ENCODE measurements at places on chromosomes 13 and 19.
A peak's percentile ranks its signal among the peaks of the same experiment; 100 is the strongest.

- DNase-seq: no peak
Measured at GRCh38 chr19:33665776-33666595, 44.2 kb downstream of the CHST8 start.

DNA sequence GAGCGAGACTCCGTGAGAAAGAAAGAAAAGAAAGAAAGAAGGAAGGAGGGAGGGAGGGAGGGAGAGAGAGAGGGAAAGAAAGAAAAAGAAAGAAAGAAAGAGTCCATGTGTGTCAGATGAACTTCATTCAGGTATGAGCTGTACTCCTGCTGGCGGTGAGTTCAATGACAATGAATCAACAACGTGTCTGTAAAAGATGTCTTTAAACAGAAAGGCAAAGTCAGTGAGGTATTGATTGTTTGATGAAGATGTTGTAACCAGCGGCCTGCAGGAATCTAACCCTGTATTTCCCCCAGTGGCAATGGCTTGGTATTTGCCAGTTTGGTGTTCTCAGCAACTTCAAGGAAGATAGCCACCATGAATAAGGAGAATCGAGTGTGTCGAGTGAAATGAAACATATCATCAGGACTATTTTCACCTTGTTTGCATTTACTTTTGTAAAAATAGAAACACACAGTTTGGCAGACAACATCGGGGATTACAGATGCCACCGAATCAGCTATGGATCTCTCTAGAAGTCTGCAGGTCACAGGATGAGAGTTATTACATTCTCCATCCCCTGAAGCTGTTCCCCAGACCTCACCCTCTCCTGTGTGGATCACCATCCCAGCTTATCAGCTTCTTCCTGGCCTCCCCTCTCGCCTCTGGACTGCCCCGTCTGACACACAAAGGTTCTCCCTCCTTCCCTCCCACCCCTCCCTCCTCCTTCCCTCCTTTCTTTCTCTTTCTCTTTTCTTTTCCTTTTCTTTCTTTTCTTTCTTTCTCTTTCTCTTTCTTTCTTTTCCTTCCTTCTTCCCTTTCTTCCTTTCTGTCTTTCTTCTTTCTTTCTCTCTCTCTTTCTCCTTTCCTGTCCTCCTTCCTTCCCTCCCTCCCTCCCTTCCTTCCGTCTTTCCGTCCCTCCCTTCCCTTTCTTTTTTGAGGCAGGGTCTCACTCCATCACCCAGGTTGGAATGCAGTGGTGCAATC, 8.2 kb upstream of the SBK3 start:
- DNase-seq: no peak

GRCh38 chr13:26325876-26326275, 71.9 kb downstream of the CDK8 start:
- peak; percentile 25 for DNase-seq

GRCh38 chr19:37867831-37868230, 38.6 kb downstream of the WDR87 start:
- DNase-seq: no peak

- DNase-seq: no peak
Measured at GRCh38 chr13:38519229-38519911, 167.5 kb upstream of the FREM2 start.

GRCh38 chr13:51614350-51614786, 30.1 kb downstream of the WDFY2 start:
- peak; percentile 46 for DNase-seq

All from GM20000 (cell line).